ENCODE measurements at places on chromosomes 1 and 21.

DNA sequence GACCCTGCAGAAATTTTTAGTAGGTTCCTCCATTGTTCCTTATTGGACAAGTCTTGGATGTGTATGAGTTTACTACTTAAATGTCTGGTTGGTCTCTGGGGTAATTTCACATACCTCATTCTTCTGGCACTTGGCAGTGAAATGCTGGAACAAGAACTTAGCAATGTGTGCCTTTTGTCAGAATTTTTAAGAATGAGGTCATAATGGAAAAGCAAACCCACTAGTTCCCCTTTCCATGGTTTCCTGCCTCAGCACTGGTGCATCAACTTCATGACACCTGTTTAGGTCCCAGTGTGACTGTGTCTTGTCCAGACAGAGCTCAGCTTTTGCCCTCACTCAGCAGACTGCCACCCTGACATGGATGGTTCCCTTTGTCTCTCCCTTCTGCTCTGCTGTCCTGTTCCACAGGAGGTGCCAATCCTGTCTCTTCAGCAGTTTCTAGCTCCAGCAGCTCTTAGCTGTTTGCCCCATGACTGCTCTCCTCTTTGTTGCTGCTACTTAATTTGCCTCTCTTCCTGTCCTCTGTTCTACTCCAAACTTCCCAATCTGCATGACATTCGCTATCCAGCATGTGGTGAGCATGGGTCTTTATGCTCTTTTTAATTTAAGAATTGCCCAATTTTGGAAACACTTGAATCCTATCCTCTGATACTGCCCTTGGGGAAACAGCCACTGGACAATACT lies 135.6 kb downstream of the CYYR1 start:
- DNase-seq = no peak

DNA sequence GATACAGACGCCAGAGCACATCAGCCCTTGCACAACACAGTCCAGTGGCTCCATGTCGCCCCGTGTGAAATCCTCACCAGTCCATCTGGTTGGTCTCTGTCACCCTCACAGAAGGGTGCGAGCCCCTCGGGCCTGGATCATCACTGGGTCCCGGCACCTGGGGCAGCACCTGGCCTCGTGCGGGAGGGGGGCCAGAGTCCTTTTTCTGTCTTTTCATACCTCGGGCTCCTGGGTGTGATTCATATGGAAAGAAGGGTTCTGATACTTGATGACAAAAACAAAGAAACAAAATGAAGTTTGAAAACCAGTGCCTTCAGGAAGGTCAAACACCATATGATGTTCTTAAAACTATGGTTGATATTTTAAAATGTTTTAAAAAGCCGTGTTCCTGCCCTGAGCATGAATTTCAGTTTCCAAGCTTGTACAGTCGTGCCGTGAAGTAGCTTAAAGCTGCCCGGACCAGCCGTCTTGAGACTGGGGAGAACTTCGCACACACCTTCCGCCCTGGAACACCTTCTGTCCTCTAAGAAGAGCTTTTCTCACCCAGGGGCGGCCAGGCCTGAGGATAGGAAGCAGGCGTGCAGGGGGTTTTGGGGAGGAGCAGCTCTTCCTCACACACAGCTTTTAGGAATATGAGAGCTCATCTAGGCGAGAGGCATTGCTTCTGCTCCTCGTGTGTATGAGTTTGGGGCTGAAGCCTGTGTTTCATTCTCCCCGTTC lies 35.2 kb downstream of the SLC37A1 start:
- DNase-seq = no peak

DNA sequence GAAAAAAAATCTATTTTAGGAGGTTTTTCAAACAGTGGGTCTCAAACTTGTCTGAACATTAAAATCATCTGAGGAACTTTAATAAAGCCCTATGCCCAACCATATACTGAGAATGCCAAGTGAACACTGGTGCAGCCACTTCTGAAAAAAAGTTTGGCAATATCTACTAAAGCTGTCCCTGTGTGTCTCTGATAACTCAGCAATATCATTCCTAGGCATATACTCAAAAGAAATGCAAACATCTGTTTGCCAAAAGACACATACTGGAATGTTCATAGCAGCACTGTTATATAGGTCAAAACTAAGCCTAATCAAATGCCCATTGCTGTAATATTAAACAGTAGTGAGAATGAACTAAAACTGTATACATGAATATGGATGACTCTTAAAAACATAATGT lies 74.2 kb upstream of the RGS4 start:
- no peak for DNase-seq

DNA sequence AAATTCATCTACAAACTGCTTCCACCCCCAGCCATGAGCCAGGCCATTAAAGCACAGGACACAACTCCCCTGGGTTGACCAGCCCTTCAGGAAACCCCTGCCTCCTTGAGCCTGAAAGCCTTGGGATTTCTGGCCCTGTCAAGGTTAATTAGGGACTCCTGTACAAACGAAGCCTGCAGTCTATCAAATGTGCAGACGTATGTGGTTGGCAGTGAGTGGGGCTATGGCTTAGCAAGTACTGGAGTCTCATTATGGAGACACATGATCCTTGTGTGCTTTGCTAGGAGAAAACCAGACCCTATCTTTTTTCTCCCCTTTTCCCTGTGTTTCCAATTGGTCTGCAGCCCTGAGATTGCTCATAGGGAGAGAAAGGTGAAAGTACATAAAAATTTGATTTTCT lies 588.3 kb upstream of the USP24 start:
- DNase-seq = no peak

- DNase-seq = no peak
These were observed 60.1 kb downstream of the COL18A1 start for GRCh38 chr21:45465105-45465504.

Data from CMK (cell line).